HTR-8/SVneo (cell line): ENCODE measurements at places on chromosomes 7 and 10.

GRCh38 chr10:33483816-33484190 lies 149.3 kb upstream of the NRP1 start:
- no peak for DNase-seq

GRCh38 chr10:35448687-35449662 lies 112.7 kb downstream of the CCNY start:
- DNase-seq = no peak

- DNase-seq = no peak
Observed at GRCh38 chr7:129807863-129808262, 144.9 kb downstream of the UBE2H start.

DNA sequence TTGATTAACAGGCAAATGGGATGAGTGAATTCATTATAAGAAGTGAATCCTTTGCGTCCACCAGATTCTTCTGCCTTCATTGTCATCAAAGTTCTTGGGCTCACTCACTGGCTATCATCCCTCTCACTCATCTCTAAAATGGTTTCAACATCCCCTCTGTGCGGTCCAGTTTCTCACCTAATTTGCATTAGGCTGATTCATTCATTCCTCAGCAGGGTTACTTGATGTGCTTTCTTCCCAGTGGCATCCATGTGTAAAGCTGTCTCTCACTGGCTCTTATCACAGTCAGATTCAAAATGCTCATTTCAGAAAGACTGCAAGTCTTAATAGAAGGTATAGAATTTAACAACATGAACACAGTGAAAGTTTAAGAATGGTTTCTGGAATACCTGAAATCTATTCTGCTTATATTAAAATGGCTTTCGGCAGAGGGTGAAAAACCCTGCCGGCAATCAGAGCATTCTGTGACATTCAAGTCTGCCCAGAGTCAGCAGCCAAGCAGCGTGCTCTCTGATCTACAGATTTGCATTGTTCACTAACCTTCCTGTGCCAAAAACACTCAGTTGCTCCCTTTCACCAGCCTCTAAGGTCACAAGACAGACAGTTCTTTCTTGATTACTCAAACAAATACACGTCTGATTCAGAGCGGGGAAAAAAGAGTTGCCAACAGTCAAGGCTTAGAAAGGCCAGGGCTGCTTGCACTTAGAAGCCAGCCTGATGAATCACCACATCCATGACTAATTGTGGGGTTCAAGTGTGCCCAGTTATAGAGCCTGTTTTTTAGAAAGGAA lies 106.7 kb downstream of the TES start:
- DNase-seq = peak; percentile 33

GRCh38 chr7:42236266-42236975 lies 588 bp downstream of the GLI3 start:
- DNase-seq = peak; percentile 49

DNA sequence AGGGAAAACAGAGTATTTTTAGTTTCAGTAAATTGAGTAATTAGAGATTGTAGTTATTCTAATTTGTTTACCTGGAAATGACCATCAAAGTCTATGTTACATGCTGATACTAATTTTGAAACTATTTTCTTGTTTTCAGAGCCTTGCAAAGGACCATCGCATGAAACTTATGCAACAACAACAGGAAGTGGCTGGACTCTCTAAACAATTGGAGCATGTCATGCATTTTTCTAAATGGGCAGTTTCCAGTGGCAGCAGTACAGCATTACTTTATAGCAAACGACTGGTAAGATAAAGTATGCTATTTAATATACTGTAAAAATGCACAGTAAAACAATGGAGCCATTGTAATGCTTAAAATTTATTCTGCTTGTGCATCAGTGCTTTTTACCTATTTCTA lies 78.5 kb downstream of the TRIM24 start:
- no peak for DNase-seq

DNA sequence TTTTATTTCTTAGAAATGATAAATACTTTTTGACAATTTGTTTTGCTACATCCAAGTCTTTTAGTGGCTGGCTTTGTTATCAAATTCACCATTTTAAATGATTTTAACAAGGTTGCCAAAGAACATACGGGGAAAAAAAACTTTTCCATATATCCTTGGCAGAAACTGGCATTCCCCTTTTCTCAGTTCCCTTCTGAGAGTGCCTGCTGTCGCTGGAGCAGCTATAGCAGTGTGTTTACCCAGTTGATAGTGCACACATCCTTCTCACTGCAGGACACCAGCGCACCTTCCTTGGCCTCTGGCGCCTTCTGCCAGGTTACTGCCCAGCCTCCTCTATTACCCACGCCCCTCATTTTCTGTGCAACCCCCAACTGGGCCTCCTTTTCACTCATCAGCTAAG lies 94.1 kb downstream of the ALOX5 start:
- DNase-seq = no peak

GRCh38 chr7:129670656-129671055 lies 59.1 kb downstream of the NRF1 start:
- no peak for DNase-seq

- DNase-seq = no peak
Observed at GRCh38 chr7:114691605-114692004, 230.3 kb upstream of the MDFIC start.

- DNase-seq = no peak
Observed at GRCh38 chr7:25754751-25755150, 397.2 kb upstream of the NFE2L3 start.

DNA sequence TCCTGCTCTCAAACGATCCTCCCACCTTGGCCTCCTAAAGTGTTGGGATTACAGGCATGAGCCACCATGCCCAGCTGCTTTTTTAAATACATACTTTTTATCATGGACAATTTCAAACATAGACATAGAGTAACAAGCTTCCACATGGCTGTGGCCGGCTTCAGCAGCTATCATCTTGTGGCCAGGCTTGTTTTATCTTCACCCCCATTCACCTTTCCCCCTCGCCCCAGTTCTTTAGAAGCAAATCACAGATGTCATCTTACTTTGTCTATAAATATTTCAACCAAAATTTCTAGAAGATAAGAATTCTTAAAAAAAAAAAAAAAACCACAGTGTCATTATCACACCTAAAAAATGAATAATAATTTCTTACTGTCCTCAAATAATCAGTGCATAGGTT lies 5.9 kb downstream of the FOXK1 start:
- DNase-seq = no peak

DNA sequence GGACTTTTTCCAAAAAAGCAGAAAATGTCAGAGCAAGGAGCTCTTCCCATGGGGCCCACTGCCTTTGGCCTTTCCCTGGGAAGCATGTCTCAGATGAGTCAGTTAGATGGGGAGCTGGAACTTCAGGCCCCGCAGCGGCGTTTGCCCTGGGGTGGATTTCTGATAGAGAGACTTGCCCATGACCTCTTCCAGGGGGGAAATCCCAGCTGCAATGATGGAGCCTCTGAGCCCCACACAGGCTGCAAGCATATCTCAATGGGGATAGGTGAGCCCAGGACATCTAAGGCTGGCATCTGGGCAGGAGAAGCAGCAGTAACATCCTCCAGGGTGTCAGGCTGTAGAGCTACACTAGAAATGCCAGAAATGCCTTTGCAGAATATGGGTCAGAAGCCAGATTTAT lies 269.2 kb upstream of the TCERG1L start:
- DNase-seq = no peak

GRCh38 chr10:110372656-110373055 lies 67.9 kb upstream of the SMNDC1 start:
- DNase-seq = no peak

DNA sequence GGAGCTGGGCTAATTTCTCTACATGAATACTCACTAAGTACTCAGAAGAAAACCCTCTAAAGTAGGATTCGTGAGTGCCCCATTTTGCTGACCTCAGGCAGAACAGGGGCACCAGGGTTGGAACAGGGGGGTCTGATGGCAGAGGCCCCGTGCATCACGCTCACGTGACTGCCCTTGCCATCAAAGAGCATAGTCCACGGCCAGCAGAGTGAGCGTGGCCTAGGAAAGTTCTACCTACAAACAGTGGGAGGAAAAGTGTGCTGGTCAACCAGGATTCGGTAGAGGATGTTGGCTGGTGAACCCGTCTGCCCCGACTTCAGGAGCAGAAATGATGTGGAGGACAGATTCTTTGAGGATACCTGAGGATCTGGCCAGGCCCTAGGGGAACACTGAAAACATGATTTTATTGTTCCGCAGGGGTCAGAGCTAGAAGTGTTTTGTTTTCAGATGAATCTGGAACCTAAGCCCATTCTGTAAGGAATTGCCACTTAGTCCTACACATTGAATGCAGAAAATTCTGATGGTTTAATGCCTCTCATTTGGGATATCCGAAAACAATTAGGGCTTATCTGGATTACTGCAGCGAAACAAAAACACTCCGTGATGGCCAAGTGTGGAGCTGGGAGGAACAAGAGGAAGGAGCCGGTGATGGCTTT lies 138.8 kb upstream of the SHH start:
- DNase-seq = no peak

GRCh38 chr10:75565286-75566251 lies 134.1 kb downstream of the LRMDA start:
- no peak for DNase-seq

DNA sequence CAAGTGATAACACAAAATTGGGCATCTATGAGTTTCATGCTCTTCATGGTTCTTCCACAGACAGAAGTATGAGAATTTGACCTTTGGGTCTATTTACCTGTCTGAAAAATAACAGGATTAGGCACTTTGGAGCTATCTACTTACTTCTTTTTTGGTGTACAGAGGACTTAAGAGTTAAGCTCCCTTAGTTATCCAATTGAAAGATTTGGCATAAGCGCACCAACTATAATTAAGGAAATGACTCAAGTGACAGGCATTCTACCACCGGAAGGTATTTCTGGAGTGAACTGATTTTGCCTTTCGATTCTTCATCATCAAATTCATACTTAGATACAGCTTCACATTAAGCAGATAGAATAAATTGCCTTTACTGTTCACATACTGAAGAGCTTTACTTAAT lies 43.9 kb downstream of the IFIT5 start:
- DNase-seq = peak; percentile 31

GRCh38 chr7:94250124-94250523 lies 144.6 kb upstream of the COL1A2 start:
- no peak for DNase-seq

GRCh38 chr7:107824858-107825257 lies 21.8 kb upstream of the SLC26A3 start:
- DNase-seq = no peak

- DNase-seq = no peak
Observed at GRCh38 chr10:75208181-75208580, 2.4 kb upstream of the VDAC2 start.

DNA sequence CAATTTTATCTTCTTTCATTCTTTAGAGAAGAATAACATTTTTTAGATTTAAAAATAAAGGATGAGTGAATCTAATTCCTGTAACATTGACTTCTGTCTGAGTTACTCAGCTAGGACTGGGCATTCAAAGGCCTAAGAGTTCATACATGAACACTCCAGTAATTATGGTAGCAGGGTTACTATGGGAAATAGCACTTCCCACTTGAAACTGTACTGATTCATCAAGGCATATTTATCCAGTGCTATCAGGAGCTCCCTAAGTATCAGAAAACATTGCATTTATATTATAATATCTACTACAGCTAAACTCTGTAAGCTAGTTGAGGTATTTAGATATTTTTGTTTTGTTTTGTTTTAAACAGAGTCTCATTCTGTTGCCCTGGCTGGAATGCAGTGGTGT lies 41.8 kb downstream of the NDUFB2 start:
- DNase-seq = no peak

DNA sequence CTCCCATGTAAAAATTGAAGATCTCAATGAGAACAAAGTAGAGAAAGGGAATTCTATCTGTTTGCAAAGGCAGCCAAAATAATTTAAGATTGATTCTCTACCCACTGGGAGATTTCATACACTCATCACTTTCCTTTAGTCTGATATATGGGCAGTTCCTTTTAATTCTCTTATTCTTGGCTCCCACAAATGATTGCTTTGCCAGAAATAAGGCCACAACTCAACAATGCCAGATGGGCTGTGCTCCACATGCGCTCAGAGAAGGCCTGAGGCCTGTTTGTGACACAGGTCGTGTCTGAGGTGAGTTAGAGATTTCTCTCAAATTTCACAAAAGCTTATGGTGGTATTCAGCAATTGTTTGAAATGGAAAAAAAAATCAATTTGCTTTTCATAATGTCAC lies 501.9 kb upstream of the SEMA3D start:
- DNase-seq = no peak

- no peak for DNase-seq
Observed at GRCh38 chr10:3432081-3432825, 259.7 kb upstream of the PITRM1 start.

DNA sequence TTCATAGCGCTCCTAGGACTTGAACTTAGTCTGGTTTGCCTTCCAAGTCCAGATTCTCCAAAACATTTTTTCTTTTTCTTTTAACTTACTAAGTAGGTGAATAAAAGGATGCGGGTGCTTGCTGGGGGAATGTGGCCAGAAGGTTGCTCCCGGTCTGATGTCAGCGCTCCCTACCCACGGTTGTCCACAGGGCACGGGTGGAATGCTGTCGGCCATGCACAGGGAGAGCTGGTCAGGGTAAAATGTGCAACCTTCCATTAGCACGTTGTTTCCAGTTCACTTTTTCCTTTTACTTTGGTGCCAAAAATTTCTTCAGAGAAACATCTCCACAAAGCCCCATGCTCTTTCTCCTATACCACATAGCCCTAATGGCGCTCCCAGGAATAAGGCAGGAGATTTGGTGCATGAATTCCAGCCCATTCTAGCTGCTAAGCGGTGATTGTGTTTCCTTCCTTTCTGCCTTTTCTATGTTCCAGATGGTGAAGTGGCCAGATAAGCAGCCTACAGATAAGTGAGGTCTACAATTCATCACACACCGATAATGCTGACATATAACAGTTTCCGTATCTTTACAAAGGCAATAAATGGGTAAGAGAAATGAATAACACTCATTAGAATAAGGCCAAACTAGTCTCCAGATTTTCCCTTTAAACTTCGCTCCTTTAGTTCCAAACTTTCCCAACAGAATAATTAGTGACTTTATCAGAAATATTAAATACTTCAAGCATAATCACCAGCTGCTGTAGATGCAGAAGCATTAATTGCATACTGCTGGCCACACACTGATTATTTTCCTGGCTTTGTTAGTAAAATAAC lies 138.3 kb upstream of the FGFR2 start:
- DNase-seq = no peak

GRCh38 chr7:131107337-131108211 lies 220.1 kb upstream of the MKLN1 start:
- peak; percentile 62 for DNase-seq

DNA sequence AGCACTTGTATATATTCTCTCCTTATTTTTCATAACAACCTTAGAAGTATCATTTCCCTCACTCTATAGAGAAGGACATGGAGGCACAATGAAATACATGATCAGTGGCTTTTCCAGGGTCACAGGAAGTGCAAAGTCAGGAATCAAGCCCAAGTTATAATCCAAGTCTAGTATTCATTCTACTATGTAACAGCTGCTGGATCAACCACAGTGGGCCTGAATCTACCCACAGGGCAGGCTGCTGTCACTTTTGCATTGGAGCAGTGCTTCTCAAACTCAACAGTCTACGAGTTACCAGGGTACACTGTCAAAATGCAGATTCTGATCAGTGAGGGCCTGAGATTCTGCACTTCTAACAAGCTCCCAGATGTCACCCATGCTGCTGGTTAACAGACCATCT lies 18.3 kb downstream of the ZDHHC16 start:
- DNase-seq = no peak
